ENCODE measurements at places on chromosomes 13 and 19.

DNA sequence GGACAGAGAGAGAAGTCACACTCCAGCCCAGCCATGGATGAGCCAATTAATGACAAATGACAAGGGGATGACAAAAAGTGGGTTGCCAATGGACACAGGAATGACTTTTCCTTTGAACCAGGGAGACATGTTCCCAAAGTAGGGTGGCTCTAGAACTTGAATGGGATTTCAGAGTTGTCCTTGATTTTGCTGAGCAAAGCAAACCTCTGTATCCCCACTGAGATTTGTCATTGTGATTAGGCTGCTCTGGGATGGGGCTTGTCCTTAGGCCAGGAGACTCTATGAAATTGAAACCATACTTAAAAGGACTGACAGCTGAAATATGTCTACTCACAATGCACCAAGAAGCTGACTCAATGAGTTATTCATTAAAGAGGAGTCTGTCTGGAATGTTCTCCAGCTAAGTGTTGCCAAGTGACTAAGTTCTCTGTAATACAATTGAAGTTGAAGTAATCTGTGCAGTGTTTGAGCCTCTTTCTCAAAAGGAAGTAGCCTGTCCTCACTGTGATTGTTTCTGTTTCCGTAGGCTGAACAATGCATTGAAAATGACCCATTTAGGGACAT, 69.0 kb upstream of the PCDH9 start:
- no peak overlapping the region for H3K27ac ChIP-seq
- no peak overlapping the region for H3K4me3 ChIP-seq
- no peak for DNase-seq
- no peaks in the 10 kb centered on the region for H3K4me1 ChIP-seq
- H3K36me3 ChIP-seq: no peaks in the 10 kb centered on the region

DNA sequence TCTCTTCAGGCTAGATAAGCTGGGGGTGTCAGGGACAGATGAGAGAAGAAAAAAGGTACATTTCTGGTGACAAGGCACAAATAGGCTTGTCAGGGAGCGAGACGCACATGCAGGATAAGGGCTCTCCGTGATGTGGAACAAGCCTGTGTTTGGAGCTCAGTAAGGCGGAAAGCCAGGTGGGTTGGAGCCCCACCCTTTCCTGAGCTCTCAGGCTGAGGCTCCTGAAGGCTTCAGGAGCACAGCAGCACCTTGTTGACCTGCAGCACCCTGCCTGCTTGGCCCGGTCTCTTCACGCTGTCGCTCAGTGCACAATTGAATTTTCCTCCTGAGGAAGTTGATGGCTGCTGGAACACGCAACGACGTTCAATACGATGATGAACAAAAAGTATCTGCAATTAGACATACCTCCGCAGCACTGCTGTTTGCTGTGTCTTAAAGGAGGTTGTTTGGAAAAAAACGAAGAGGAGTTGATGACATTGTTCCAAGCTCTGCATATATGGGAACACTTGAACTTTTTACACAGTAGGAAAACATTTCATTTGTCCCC, 29.3 kb downstream of the SERP2 start:
- no peak for DNase-seq
- no peak overlapping the region for H3K4me3 ChIP-seq
- H3K4me1 ChIP-seq: no peaks in the 10 kb centered on the region
- no peak overlapping the region for H3K27ac ChIP-seq

DNA sequence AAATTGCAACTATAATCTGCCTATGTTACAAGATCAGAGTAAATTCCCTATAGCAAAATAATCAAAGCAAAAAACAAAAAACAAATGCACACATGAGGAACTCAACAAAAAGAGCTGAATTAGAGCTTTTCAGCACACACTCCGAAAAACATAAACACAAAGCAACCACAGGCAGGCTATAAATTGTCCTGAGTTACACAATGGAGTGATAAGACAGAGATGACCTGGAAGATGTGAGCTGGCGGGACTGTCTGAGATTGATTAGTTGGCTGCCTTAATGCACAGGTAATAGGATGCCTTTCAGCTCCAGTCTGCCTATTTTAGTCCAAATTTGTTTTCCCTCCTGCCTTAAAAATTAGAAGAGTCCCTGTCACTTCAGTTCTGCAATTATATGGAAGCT, 159.0 kb upstream of the FNDC3A start:
- no peak overlapping the region for H3K27ac ChIP-seq
- H3K4me3 ChIP-seq: peak overlapping the region; percentile 39
- H3K36me3 ChIP-seq: no peaks in the 10 kb centered on the region
- H3K27me3 ChIP-seq: no peaks in the 10 kb centered on the region

DNA sequence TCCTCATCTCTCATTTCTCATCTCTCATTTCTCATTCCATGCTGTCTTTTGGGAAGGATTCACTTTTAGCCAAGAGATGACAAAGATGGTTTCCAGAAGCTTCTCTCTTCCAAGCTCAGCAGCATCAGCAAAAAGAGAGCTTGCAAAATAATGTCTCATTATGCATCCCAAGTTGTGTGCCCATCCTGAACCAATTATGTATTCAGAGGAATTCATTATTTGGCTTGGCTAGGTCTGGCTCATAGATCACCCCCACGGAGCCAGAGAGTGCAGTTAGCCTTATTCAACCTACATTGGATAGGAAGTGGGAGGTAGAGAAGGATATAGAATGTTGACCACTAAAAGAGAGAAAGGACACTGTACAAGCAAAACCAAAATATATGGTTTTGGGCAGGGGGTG, 5.4 kb upstream of the OLFM2 start:
- no peak for DNase-seq
- peaks cover 4% of the 10 kb centered on the region for H3K4me1 ChIP-seq
- no peak overlapping the region for H3K27ac ChIP-seq
- H3K36me3 ChIP-seq: no peaks in the 10 kb centered on the region

DNA sequence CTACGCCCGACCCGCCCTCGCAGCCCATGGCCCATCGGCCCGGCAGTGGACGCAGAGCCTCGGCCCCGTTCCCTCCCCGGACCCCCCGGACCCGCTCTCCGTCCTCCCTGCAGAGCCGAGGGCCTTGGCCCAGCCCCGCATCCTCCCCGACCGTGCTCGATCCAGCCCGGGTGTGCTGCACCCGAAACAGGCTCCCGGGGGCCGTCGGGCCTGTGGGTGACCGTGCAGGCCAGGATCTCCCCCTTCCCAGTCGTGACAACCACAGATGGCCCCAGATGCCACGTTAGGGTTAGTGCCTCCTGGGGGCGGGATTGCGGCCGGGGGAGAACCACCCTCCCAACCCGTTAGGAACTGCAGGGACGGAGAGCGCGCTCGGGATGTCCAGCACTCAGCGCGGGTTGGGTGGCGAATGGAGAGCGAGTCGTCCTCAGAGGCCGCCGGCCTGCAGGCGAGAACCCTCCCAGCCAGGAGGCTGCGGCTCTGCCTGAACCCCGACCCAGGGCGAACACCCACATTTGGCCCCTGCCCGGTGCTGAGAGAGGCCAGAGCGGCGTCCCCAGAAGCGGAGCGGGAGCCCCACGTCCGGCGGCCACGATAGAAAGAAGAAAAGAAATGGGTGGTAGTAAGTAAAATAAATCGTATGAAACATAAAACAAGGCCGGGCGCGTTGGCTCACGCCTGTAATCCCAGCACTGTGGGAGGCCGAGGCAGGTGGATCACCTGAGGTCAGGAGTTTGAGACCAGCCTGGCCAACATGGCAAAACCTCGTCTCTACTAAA, 6.7 kb upstream of the MADCAM1 start:
- peak; percentile 15 for DNase-seq
- no peaks in the 10 kb centered on the region for H3K36me3 ChIP-seq
- H3K27me3 ChIP-seq: peaks cover 7% of the 10 kb centered on the region
- peaks cover 18% of the 10 kb centered on the region for H3K4me1 ChIP-seq

GRCh38 chr13:51601601-51602565, 17.6 kb downstream of the WDFY2 start:
- no peak for DNase-seq
- H3K27ac ChIP-seq: no peak overlapping the region
- no peaks in the 10 kb centered on the region for H3K36me3 ChIP-seq
- no peaks in the 10 kb centered on the region for H3K27me3 ChIP-seq

DNA sequence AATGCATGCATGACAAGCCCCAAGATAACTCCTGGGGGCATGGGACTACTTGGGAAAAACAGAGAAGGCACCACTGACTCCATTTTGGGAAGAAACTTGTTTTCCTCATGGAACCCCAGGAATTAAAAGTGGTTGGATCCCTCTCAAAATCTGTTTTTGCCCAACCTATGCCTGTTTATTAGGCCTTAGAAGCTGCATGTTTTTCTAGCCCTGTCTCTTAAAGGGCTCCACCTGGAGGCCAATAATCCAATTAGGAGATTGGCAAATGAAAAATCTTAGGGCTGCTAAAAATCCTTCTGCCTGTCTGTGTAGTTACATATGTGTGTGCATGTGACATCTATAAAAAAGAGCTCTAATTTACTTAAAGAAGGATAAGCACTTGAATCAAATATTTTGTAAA, 26.9 kb downstream of the MED4 start:
- no peak overlapping the region for H3K27ac ChIP-seq
- H3K27me3 ChIP-seq: no peaks in the 10 kb centered on the region
- peaks cover 50% of the 10 kb centered on the region for H3K36me3 ChIP-seq
- H3K4me1 ChIP-seq: no peaks in the 10 kb centered on the region
- H3K4me3 ChIP-seq: no peak overlapping the region
- DNase-seq: no peak

DNA sequence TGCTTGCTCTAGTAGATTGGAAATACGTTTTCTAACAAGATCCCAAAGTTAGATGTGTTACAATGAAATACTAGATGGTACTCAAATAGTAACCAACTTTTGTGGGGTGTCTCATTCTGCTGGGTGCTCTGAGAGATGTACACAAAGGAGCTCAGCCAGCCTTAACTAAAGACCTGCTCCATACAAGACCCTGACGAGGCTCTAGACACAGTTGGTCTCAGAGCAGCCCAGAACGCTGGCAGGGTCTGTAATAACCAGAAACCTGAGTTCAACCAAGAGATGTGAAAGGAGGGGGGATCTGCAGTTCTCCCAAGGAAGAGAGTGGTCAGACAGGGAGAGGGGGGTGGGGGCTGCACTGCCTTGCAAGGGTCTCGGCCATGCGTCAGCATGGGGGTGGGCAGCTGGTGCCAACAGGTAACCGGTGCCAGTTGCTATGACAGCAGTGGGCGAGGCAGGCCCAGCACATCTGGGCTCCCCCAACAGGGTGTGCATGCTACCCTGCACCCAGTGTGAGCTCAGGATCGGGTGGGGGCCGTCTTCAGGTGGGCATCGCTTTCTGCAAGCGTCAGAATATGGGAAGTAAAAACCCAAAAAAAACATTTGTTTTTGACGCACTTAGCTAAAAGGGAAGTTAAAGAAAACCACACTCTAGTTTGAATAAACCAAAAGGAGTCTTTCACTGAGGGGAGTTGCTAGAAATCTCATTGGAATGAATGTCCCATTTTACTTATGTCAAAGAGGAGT, 68.0 kb upstream of the GPR183 start:
- H3K27me3 ChIP-seq: no peaks in the 10 kb centered on the region
- peak overlapping the region; percentile 58 for H3K27ac ChIP-seq
- peak; percentile 76 for DNase-seq
- H3K4me3 ChIP-seq: no peak overlapping the region
- H3K4me1 ChIP-seq: peaks cover 74% of the 10 kb centered on the region
- H3K36me3 ChIP-seq: peaks cover 25% of the 10 kb centered on the region

DNA sequence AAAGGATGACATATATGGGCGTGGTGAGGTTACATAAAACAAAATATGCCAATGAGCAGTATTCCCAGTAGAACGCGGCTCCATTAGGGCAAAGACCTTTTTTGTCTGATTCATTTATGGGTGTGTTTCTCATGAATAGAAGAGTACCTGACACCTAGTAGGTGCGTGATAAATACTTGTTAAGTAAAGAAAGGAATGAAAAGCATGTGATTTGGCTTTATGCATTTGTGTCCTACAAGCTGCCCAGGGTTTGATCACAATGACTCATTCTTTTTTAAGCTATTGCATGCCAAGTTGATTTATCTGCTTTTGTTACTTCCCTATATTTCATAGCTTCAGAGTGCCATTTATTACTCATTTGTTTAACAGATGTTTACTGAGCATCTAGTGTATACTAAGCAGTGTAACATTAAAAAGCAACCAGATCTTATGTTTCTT, 19.1 kb upstream of the KCTD4 start:
- H3K27ac ChIP-seq: no peak overlapping the region
- no peak for DNase-seq
- peaks cover 2% of the 10 kb centered on the region for H3K36me3 ChIP-seq
- no peaks in the 10 kb centered on the region for H3K4me1 ChIP-seq
- no peaks in the 10 kb centered on the region for H3K27me3 ChIP-seq
- no peak overlapping the region for H3K4me3 ChIP-seq

- H3K27me3 ChIP-seq: no peaks in the 10 kb centered on the region
- H3K4me1 ChIP-seq: no peaks in the 10 kb centered on the region
These were observed 224.1 kb downstream of the FGF9 start for GRCh38 chr13:21894703-21895699.

DNA sequence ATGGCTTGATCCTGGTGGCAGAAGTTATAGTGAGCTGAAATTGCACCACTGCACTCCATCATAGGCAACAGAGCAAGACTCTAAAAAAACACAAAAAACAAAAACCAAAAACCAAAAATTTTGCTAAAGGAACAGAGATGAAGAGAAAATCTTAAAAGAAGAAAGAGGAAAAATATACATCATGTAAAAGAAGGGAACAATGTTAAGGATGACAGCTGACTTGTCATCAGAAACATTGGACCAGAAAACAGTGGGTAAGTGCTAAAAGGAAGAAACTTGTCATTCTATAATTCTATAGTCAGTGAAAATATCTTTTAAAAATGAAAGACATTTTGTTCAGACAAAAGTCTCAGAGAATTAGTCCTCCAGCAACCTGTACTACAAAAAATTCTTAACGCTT, 93.8 kb downstream of the WASF3 start:
- no peaks in the 10 kb centered on the region for H3K4me1 ChIP-seq
- no peaks in the 10 kb centered on the region for H3K36me3 ChIP-seq
- no peak overlapping the region for H3K4me3 ChIP-seq
- H3K27ac ChIP-seq: no peak overlapping the region

GRCh38 chr13:23470790-23471614, 37.5 kb upstream of the SACS start:
- DNase-seq: no peak
- H3K4me1 ChIP-seq: peaks cover 11% of the 10 kb centered on the region
- H3K27ac ChIP-seq: no peak overlapping the region
- no peaks in the 10 kb centered on the region for H3K36me3 ChIP-seq
- H3K27me3 ChIP-seq: peaks cover 4% of the 10 kb centered on the region

GRCh38 chr19:51166846-51167490, 24.9 kb downstream of the SIGLEC7 start:
- H3K4me3 ChIP-seq: peak overlapping the region; percentile 9
- H3K4me1 ChIP-seq: peaks cover 24% of the 10 kb centered on the region
- H3K36me3 ChIP-seq: no peaks in the 10 kb centered on the region
- peaks cover 2% of the 10 kb centered on the region for H3K27me3 ChIP-seq
- DNase-seq: peak; percentile 24
